Activated naive CD8-positive, alpha-beta T cell treated with anti-CD3 and anti-CD28 coated beads, Interleukin-2, amount 50 U/mL, for 16 hours (primary cell): ENCODE measurements at places on chromosomes 13 and 19.

GRCh38 chr19:28746478-28746877 is 466.5 kb downstream of the UQCRFS1 start:
- DNase-seq: no peak

GRCh38 chr13:25085125-25085742 is 10.7 kb upstream of the PABPC3 start:
- DNase-seq: no peak

- DNase-seq: no peak
These were observed 15.9 kb upstream of the OLFM4 start for GRCh38 chr13:53012707-53013106.

GRCh38 chr13:30373727-30374126 is 48.6 kb upstream of the UBE2L5 start:
- no peak for DNase-seq

DNA sequence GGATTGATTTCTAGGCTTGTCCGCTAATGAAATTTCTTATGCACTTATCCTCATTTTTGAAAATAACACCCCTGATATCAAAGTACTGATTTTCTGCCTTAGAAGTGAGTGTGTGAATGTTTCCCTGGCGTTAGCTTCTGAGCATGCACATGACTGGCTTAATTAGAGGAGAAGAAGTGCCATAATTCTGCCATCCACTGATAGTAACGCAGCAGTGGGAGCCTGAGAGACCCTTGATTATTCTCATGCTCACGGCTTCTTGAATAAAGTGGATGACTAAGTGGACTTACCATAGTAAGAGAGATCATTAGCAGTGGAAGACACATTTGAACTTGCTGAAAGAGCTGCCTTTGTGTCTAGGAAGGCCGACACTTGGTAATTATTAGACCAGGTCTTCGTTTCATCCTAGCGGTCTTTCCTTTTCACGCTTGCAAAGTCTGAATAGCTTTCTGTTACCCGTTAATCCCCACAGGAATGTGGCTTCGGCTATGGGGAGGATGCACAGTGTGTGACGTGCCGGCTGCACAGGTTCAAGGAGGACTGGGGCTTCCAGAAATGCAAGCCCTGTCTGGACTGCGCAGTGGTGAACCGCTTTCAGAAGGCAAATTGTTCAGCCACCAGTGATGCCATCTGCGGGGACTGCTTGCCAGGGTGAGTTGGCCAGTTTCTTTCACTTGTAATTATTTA is 45.3 kb downstream of the TNFRSF19 start:
- DNase-seq: no peak

- DNase-seq: no peak
These were observed 167.2 kb downstream of the KLF5 start for GRCh38 chr13:73225990-73226389.

- no peak for DNase-seq
These were observed 265.1 kb upstream of the EDNRB start for GRCh38 chr13:78183732-78184131.

DNA sequence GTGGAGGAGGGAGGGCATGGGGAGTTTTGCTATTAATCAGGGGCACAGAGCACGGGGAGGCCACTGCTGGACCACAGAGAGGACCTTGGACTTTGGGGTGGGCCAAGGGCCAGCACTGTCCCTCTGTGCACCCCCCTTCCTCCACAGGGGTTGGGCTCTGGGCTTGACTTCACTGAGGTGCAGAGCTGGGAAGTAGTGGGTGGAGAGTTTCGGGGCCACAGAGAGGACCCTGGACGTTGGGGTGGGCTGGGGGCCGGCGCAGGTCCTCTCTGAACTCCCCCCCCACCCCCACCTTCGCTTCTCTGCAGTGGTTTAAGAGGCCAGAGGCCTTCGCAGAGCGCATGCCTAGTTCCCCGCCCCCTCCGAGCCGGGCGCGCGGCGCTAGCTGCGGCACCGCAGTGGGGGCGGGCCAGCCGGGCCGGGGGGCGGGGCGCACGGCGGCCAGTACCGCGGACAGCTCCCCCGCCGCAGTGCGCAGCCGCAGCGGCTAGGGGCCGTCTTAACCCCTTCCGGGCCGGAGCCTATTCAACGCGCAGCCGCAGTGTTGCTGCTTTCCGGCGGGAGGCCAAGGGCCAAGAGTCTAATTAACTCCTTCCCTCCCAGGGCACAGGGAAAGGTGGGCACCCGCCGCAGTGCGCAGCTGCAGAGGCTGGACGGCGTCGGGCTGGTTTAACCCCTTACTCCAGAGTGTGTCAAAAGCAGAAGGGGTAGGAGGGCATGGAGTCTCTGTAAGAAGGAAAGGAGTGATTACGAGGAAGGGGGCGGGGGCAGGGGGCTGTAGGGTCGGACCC is 3.7 kb downstream of the KCNC3 start:
- peak; percentile 14 for DNase-seq

DNA sequence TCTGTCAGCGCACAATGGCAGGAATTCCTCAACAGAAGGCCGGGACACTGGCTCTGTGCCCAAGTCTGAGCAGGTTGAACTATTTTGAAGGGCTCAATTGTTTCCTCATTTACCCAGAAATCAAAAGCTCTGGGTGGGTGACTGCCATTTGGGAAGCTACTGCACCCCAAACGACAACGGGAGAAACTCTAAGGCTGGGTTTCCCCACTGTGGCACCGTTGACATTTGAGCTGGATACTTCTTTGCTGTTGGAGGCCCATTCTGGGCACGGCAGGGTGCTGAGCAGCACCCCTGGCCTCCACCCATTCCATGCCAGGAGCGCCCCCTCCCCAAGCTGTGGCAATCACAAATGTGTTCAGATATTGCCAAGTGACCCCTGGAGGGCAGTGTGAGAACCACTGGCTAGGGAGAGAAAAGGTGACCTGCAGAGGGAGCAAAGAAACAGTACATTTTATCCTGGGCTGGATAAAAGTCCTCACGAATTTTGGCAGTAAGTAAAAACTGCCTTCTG is 62.5 kb downstream of the RFX2 start:
- no peak for DNase-seq

DNA sequence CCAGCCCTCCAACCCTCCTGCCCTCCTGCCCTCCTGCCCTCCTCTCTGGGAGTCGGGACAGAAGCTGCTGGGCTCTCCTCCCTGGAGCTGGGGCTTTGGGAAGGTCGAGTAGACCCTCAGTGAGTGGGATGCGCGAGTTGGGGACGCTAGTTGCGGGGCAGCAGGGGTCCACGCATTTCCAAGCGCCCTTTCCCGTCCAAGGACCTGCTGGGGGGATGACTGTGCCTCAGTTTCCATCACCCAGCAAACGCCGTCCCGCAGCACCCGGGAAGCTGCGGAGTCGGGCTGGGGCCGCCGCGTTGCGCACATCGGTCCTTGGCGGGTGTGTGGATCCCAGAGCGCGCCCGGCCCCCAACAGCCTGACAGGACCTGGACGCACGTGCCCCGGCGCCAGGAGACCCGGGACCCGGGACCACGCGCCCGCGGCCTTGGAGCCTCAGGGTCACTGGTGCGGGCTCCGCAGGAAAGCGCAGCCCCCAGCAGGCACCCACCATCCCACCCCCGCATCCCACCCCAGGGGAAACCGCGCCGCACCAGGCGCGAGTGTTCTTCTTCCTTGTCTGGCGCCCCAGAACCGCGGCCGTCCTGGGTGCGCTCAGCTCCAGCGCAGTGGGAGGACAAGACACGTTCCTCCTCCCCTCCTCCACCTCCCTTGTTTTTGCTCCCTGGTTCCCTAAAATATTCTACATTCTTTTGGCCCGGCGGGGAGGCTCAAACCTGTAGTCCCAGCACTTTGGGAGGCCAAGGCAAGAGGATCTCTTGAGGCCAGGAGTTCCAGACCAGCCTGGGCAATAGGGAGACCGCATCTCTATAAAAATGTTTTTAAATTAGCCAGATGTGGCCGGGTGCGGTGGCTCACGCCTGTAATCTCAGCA is 9.2 kb downstream of the ONECUT3 start:
- DNase-seq: no peak

DNA sequence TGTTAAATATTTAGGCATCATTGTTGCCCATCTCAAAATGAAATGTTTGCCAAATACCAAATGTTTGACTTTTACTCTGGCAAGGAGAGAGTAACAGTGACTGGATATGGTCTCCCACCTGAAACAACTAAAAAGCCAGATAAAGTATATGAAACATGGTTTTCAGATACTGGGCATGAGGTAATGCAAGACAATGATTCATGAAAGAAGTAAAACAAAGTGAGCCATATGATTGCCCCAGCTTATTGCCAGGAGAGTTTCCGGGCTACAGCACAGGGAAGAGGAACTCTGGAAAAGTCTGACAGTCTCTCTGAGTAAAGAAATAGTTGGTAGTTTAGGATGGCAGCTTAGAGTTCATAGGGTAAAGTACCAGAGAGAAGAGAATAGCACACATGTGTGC is 354.6 kb downstream of the DNAJC15 start:
- no peak for DNase-seq

DNA sequence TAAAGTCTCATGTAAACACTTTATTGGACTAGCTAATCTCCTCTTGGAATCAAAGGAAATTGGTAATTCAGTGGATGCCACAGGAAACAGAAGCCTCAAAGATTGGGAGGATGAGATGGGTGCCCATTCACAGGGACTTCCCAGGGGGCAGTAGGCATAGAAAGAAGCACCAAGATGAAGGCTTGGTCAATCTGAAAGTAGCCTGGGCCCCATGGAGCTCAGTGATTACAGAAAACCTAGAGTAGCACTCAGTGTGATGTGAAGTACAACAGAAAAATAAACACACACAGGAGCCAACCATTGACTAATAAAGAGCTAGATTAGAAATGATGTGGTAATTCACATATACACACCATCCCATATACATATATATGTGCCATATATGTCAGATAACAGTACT is 560.6 kb downstream of the TBC1D4 start:
- DNase-seq: no peak

DNA sequence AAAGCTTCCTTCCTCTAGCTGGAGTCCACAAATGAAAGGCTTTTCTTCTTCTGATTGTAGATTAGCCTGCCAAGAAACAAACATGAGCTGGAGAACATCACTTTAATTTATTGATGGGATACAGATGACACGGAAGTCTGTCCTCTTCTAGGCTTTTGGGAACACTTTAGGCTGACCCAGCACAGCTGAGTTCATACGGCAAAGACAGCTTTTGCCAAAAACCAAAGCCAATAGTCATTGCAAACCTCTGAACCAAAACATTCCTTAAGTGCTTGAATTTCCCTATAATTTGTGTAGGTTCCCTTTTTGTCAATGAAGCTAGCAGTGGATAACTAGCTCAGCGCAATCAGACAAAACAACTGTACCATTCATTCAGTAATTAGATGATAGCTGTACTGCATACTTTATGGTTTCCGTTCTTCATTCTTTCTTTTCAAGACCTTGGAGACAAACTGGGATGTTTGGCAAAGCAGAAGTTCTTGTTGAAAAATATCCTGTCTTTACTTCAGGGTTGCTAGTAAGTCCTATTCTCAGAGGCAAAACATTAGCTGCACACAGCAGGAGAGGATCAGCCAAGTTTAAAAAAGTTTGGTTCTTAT is 95.7 kb upstream of the SPRY2 start:
- DNase-seq: no peak

- no peak for DNase-seq
These were observed 41.2 kb upstream of the UBAC2 start for GRCh38 chr13:99159331-99160061.

DNA sequence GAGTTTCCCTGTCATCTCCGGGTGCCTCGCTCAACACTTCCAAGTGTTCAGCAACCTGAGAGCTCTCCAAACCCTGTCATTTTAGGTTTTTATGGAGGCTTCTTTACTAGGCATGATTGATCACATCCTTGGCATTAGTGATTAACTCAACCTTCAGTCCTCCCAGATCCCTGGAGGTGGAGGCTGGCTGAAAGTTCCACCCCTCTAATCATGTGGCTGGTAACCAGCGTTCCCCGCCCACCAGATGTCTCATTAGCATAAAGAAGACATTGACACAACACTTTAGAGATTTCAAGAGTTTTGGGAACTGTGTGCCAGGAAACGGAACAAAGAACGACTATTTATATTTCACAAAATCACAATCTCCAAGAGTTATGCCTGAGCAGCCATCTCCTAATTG is 71.1 kb upstream of the RGCC start:
- no peak for DNase-seq

GRCh38 chr13:79673310-79673992 is 192.5 kb downstream of the NDFIP2 start:
- DNase-seq: no peak

DNA sequence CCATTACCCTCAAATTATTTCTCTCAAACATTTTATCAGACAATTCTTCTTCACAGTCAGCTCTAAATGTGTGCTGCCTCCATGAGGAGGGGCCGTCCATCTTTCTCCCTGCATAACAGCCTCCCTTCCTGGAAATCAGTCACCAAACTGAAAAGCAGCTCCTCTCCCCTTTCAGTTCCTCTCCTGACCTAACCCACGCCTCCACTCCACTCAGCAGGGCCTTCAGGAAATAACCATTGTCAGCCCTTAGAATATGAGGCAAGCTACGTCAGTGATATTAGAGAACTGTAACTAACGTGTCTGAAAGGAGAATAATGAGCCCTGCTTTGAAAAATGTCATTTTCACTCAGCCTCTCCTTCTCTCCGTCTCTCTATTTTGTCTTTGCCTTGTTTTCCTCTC is 116.2 kb downstream of the OLFM4 start:
- DNase-seq: no peak

DNA sequence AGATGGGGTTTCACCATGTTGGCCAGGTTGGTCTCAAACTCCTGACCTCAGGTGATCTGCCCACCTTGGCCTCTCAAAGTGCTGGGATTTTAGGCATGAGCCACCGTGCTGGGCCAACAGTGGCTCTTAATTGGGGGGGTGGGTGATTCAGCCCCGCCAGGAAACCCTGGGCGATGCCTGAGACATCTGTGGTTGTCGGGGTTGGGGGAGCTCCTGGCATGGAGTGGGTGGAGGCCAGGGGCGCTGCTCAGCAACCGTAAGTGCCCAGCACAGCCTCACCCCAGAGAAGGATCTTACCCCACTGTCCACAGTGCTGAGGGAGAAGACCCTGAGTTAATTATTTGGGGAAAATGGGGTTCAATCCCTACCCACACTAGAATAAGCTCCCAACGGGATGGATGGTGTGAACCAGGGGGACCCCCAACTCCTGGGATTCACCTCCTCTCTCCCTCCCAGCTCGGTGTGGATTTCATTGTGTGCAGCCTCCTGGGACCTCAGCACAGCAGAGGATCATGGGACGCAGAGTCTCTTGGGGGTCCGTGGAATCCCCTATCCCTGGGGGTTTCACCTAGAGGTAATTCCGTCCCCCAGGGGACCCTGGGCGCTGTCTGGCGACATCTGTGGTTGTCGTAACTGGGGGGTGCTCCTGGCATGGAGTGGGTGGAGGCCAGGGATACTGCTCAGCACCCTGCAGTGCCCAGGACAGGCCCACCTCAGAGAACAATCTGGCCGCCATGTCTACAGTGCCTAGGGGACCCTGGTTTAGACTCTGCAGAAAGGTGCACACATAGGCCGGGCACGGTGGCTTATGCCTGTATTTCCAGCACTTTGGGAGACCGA is 68.9 kb downstream of the GADD45B start:
- no peak for DNase-seq

DNA sequence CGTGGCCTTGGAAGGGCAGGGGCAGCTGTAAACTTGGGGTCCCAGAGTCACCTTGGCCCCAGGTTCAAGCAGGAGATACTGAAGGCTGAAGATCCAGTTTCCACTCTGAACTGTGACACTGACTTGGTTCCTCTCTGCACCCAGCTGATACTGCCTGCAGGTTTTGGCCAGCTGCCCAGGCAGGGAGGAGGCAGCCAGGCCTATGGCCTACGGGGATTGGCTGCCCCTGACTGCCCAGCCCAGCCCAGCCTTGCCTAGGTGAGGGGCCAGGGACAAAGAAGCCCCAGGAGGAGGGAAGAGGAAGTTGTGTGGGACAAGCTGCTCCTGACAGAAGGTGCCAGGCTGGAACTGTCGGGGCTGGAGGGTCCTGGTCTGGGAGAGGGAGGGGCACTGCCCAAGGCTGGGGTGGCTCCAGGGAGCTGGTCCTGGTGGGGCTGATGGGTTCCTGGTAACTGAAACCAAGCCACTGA is 51.7 kb upstream of the CYP4F8 start:
- no peak for DNase-seq
